Stimulated activated CD4-positive, alpha-beta T cell treated with anti-CD3 and anti-CD28 coated beads, Interleukin-15, amount 100 ng/mL, for 1 hour (primary cell): ENCODE measurements at places on chromosomes 2 and 18.

DNA sequence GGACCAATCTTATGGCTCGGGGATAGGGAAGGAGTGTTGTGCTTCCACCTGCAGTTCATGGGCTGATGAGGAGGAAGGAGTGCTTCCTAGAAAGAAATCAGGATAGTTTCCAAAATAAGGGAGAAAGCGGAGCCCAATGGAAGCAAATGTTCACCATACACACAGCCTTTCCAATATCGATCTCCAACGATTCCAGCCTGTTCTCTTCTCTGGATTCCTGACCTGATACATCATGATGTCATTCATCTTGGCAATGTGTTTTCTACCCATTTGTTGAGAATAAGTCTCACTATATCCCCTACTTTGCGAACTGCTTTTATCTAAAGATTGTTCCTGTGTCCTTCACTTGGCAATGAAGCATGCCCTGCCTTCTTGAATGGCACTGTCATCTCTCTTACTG is 205.3 kb upstream of the SIX2 start:
- DNase-seq = no peak

GRCh38 chr2:9697909-9698308 is 67.1 kb upstream of the YWHAQ start:
- no peak for DNase-seq

DNA sequence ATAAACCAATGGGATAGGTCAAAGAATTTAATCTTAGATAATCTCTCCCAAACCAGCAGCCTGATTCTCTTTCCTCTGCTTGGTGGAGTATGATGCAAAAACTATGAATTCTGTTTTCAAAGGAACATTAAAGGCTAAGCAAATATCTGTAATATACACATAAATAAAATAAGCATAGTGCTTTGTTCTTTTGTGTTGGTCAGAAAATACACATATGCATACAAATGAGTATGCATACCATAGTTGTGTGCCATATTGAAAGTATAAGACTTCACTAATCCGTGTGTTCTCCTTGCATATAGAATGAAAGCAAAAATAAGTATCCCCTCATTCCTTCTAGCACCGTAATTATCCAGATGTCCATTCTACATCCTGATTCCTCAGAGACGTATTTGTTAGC is 1949.7 kb upstream of the CELF4 start:
- DNase-seq = no peak

DNA sequence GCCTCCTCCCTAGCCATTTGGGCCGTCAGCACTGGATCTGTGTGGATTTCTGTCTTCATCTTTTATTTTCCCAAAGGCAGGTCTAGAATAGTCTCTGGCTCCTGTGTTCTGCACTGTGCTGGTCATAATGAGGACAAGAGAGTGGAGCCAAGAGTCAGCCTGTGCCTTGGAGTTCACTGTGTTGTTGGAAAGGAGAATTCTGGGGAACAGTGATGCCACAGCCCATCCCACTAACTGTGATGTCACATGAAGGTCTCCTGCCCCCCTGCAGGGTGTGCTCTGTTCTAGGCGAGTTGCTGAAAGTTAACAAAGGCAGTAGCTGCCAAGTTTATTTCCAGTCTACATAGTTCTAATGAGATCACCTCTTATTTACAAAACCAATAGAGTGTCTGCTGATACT is 248.5 kb downstream of the TPGS2 start:
- DNase-seq = no peak

GRCh38 chr18:25072205-25072604 is 279.8 kb downstream of the ZNF521 start:
- no peak for DNase-seq

GRCh38 chr2:17375262-17375661 is 143.0 kb downstream of the RAD51AP2 start:
- no peak for DNase-seq

DNA sequence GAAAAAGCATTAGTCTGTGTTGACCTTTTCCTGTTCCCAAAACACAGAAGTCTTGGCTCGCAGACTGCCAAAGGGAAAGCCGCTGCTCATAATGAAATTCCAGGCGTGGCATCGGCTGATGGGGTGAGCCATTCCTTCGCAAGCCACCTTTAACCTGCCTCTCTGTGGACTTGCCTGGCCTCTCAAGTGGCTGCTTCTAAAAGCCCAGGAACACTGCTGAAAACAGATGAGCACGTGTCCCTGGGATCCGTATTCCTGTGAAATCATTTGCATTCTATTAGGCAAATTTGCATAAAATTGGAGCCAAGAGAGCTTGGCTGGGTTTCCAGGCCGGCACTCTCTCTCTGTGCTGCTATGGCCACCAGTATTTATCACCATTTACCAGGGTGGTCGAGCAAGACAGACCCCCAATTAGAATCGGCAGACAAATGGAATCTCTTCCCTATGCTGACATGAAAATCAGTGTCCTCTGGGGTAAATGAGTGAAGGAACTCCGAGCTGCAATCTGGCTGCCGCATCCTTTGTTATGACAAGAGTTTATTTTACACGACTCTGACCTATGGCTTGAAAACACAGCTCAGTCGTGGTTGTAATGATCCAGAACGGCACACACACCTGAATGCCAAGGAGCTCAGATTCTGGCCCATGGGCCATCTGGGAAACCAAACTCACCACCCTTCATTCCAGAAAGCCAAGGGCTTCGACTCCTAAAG is 21.7 kb downstream of the BCL2 start:
- no peak for DNase-seq

DNA sequence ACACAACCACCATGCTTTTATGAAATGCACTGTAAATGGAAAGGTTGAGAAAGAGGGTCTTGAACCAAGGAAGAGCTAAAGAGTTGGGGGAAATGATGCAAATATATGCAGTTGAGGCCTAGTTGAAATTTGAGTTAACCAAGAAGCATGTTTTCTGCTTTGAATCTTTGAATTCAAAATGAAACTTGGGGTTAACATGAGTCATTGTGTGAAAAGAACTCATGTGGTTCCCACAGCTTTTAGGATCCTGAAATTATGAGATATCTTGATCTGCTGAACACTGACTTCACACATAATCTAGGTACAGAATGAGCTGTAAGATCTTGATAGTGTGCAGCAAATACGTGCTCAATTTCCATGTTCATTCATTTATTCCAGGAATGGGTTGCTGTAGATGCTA is 422.9 kb upstream of the TRIB2 start:
- DNase-seq = no peak

DNA sequence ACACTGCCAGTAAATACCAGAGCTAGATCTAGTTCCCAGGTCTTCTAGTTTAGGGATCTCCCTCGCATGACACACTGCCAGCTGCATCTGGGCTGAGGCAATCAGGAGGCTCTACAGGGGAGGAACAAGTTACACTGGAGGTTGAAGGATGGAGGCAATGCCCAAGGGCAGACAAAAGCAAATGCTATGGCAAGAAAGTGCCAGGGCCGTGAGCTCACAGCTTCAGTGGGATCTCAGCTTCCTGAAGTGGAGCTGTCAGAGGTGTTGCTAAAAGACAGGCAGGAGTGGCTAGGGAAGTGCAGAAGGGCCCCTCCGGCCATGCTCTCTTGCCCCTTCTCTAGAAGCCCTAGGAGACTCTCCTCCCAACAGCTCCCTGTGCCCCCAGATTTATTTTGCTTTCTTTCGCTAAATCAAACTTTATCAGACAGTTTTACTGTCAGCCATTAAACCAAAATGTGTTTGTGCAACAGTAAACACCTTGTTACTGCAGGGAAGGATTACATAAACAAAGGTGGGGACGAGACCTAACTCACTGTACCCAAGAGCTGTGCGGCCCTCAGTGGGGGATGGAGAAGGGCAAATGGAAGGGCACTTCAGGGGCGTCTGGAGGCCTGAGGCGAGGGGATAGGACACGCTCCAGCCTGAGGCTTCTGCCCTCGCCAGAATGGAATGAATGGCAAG is 39.4 kb upstream of the PKDCC start:
- DNase-seq = no peak

DNA sequence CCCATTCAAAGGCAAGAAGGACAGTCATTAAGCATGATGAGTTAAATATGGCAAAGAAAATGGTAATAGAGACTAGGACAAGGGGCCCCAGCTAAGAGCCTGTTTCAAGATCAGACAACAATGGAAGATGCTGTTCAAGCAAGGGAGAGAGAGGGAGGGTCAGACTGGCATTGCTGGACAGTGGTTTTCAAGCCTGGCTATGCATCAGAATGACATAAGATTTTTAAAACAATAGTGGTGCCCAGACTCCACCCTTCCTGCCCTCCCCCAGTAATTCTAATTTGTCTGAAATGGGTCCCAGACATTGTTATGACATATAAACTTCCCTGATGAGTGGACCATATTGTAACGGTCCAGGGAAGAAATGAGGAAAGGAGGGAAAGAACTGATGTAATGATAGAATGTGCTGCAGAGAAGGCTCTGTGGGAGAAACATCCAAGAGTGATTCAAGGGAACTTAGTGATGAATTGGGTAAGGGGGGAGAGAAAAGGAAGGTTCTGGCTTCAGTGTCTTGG is 112.9 kb upstream of the TRIB2 start:
- no peak for DNase-seq

- no peak for DNase-seq
These were observed 175.2 kb downstream of the NOL4 start for GRCh38 chr18:34049511-34049910.

DNA sequence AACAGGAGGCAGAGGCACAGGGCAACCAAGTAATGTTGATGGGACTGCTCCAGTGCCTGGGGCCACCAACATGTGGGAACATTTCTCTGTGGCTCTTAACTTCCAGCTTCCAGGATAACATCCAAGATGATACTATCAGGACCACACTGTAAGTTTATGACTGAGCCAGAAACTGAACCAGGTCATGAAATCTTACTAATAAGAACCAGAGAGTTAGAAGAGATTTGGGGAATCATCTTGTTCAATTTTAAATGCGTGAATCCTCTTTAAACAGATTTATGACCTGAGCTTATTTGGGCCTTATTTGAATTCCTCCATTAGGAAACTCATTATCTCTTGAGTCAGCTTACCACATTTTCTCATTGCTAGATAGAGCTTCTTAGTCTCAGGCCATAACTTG is 45.0 kb downstream of the MAP2 start:
- no peak for DNase-seq

- DNase-seq = no peak
These were observed 101.5 kb downstream of the NCOA1 start for GRCh38 chr2:24592441-24593100.

GRCh38 chr18:434410-434809 is 66.1 kb downstream of the COLEC12 start:
- DNase-seq = no peak
